ENCODE measurements at places on chromosomes 6 and 20. TPM values are rescaled to one million over a fixed set of nuclear protein-coding genes. Genes with fewer than 3 reads are reported as not detected.
A peak's percentile ranks its signal among the peaks of the same experiment; 100 is the strongest.

The MTFR2 gene
- 2.9 TPM for total RNA-seq

The NOX3 gene
- total RNA-seq = not detected

- H3K27ac ChIP-seq = no peak overlapping the region
- no peaks in the 10 kb centered on the region for H3K36me3 ChIP-seq
- H3K4me1 ChIP-seq = no peaks in the 10 kb centered on the region
- H3K27me3 ChIP-seq = no peaks in the 10 kb centered on the region
- DNase-seq = no peak
Observed at GRCh38 chr6:94636780-94637385, 940.5 kb upstream of the MANEA start.

GRCh38 chr6:166958926-166959861 is 2.8 kb upstream of the RNASET2 start:
- no peaks in the 10 kb centered on the region for H3K36me3 ChIP-seq
- no peaks in the 10 kb centered on the region for H3K27me3 ChIP-seq
- peak overlapping the region; percentile 88 for H3K27ac ChIP-seq
- H3K4me1 ChIP-seq = no peaks in the 10 kb centered on the region
- no peak overlapping the region for H3K4me3 ChIP-seq

DNA sequence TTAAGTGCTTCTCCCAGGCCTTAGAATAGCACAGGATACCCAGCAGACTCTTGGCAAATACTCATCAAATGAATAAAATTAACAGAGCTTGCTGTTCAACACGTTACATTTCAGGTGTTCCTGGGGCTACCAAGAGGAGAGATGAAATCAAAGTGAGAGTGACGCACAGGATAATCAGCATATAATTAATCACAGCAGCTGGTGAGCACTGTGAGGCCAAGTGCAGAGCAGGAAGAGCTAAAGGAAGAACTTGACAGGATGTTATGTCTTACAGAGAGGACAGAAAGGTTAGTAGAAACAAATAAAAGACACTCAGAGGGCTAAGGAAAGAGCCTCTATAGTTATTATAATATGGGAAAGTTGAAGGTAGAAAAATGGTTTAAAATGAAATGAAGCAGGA is 8.8 kb downstream of the PPIL1 start:
- H3K27ac ChIP-seq = no peak overlapping the region
- DNase-seq = no peak
- H3K4me3 ChIP-seq = no peak overlapping the region
- H3K4me1 ChIP-seq = no peaks in the 10 kb centered on the region
- no peaks in the 10 kb centered on the region for H3K36me3 ChIP-seq
- H3K27me3 ChIP-seq = no peaks in the 10 kb centered on the region

Data from prostate gland (tissue), 2 donors.